Colonic mucosa (tissue), 4 donors: ENCODE measurements at places on chromosomes 2 and 18. TPM values are rescaled to one million over a fixed set of nuclear protein-coding genes. Genes with fewer than 3 reads are reported as not detected.

The AQP12B gene
- total RNA-seq, result 9.6 TPM

The SERPINB10 gene
- not detected for total RNA-seq

DNA sequence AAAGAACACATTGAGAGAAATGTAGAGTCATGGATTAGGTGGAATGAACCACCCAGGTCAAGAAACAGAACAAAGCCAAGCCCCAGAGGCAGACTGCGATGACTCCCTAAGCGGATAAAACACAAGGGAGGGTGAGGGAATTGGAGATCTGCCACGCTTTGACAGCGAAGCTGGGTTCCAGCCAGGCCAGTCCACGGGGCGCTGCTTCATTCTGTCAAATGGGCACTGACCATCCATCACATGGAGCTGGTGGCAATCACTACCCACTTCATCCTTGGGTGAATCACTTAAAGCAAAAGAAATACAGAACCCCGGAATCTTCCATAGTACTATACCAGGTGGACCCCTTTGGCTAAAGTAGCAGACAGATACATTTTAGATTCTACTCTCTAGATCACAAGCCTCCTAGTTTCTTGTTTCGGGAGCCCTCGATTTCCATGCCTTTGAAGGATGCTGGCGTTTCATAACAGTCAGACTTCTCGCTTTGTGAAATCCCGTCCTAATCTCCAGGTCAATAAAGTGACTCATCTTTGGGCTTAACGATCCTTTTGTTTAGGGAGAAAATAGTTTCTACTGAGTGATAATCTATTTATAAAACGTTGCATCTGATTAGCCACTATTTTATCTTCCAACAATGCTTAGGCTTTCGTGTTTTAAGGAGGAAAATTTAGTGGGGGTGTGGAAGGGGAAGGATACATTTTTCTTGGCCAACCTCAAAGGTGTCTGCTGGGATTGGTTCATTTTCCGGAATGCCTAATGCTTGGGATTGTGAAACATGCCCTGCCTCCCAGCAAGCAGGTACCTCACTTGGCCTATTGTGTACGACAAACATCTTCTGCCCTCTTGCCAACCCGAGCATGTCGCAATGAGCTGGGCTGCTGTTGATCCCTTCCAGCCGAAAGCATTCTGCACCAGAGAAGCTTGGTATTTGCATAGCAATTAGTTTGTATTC lies 44.1 kb upstream of the HDAC4 start:
- H3K36me3 ChIP-seq, result no peaks in the 10 kb centered on the region
- DNase-seq, result no peak
- H3K27ac ChIP-seq, result no peak overlapping the region
- no peak overlapping the region for H3K4me3 ChIP-seq
- H3K27me3 ChIP-seq, result peaks cover 10% of the 10 kb centered on the region
- no peaks in the 10 kb centered on the region for H3K4me1 ChIP-seq

DNA sequence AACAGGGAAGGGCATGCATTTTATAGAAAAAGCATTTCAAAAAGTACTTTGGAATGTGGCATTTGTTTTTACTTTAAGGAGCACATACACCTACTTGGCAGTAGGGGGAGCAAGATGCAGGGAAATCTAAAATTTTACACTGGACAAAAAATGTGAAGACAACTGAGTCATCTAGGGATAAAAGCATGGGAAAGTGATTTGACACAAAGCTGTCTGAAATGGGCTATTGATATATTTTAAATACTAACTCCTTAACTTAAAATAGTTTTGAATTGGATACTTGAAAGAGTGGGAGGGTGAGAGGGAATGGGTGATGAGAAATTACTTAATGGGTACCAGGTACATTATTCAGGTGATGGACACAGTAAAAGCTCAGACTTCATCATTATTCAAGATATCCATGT lies 15.8 kb downstream of the TMEM200C start:
- H3K27ac ChIP-seq, result no peak overlapping the region
- no peaks in the 10 kb centered on the region for H3K4me1 ChIP-seq
- no peak overlapping the region for H3K4me3 ChIP-seq
- no peak for DNase-seq
- no peaks in the 10 kb centered on the region for H3K27me3 ChIP-seq
- H3K36me3 ChIP-seq, result no peaks in the 10 kb centered on the region

DNA sequence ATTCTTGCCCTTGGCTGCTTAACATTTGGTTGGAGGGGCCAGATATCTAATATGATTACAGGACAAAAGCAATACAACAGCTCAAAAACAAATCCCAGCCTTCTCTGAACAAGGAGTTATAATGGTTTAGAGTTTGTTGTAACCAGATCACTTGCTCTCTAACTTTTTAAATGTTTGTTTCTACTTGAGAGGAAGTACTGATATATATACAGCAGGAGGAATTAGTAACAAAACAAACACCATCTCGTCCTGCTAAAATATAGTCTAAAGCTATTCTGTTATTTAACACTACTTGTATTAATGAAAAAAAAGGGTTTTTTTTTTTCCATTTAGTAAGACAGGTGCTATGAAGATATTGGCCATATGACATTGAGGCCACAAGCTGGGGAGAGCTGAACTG lies 60.9 kb upstream of the TMEM17 start:
- no peaks in the 10 kb centered on the region for H3K4me1 ChIP-seq
- no peaks in the 10 kb centered on the region for H3K27me3 ChIP-seq
- H3K36me3 ChIP-seq, result no peaks in the 10 kb centered on the region
- no peak overlapping the region for H3K4me3 ChIP-seq
- no peak for DNase-seq
- H3K27ac ChIP-seq, result no peak overlapping the region

The OR6B3 gene
- total RNA-seq, result not detected

- H3K4me1 ChIP-seq, result no peaks in the 10 kb centered on the region
- no peaks in the 10 kb centered on the region for H3K27me3 ChIP-seq
- DNase-seq, result no peak
- no peak overlapping the region for H3K27ac ChIP-seq
Observed at GRCh38 chr2:237581751-237582746, 8.5 kb downstream of the RAB17 start.

The CPLX4 gene
- not detected for total RNA-seq

- DNase-seq, result no peak
- H3K27ac ChIP-seq, result no peak overlapping the region
- no peaks in the 10 kb centered on the region for H3K27me3 ChIP-seq
- H3K36me3 ChIP-seq, result no peaks in the 10 kb centered on the region
Observed at GRCh38 chr2:125746321-125747164, 909.4 kb upstream of the GYPC start.

DNA sequence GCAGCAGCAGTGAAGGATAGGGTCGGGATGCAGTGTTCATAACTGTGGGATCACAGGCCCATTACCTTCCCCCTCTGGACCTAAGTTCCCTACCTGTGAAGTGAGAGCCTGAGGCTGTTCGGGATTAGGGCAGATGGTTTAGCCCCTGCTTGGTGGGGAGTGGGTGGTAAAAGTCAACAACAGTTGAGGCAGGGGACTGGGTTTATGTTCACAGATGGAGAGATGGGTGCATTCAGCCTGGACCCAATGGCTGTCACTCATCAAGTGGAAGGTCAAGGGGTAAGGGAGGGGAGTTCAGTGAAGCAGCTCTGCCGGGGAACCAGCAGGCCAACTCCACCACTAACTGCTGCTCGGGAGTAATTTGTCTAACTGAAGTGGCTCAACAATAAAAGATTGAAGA lies 180.4 kb downstream of the FAM210A start:
- H3K4me1 ChIP-seq, result peaks cover 4% of the 10 kb centered on the region
- no peak for DNase-seq
- H3K36me3 ChIP-seq, result no peaks in the 10 kb centered on the region
- H3K27me3 ChIP-seq, result no peaks in the 10 kb centered on the region

GRCh38 chr2:236935083-236935482 lies 150.6 kb upstream of the COPS8 start:
- DNase-seq, result peak; percentile 14
- no peaks in the 10 kb centered on the region for H3K4me1 ChIP-seq
- no peak overlapping the region for H3K4me3 ChIP-seq
- no peak overlapping the region for H3K27ac ChIP-seq
- no peaks in the 10 kb centered on the region for H3K36me3 ChIP-seq

The MROH2A gene
- not detected for total RNA-seq

GRCh38 chr2:68606759-68607158 lies 36.6 kb upstream of the PROKR1 start:
- no peak overlapping the region for H3K4me3 ChIP-seq
- no peaks in the 10 kb centered on the region for H3K4me1 ChIP-seq
- no peaks in the 10 kb centered on the region for H3K27me3 ChIP-seq
- no peaks in the 10 kb centered on the region for H3K36me3 ChIP-seq
- H3K27ac ChIP-seq, result no peak overlapping the region

GRCh38 chr2:147686365-147686764 lies 158.5 kb upstream of the ACVR2A start:
- no peak overlapping the region for H3K27ac ChIP-seq
- H3K4me3 ChIP-seq, result no peak overlapping the region
- no peaks in the 10 kb centered on the region for H3K27me3 ChIP-seq

- no peak for DNase-seq
- no peaks in the 10 kb centered on the region for H3K4me1 ChIP-seq
- no peaks in the 10 kb centered on the region for H3K36me3 ChIP-seq
- no peak overlapping the region for H3K27ac ChIP-seq
- H3K27me3 ChIP-seq, result no peaks in the 10 kb centered on the region
Observed at GRCh38 chr2:3434654-3435053, 55.2 kb downstream of the TRAPPC12 start.

DNA sequence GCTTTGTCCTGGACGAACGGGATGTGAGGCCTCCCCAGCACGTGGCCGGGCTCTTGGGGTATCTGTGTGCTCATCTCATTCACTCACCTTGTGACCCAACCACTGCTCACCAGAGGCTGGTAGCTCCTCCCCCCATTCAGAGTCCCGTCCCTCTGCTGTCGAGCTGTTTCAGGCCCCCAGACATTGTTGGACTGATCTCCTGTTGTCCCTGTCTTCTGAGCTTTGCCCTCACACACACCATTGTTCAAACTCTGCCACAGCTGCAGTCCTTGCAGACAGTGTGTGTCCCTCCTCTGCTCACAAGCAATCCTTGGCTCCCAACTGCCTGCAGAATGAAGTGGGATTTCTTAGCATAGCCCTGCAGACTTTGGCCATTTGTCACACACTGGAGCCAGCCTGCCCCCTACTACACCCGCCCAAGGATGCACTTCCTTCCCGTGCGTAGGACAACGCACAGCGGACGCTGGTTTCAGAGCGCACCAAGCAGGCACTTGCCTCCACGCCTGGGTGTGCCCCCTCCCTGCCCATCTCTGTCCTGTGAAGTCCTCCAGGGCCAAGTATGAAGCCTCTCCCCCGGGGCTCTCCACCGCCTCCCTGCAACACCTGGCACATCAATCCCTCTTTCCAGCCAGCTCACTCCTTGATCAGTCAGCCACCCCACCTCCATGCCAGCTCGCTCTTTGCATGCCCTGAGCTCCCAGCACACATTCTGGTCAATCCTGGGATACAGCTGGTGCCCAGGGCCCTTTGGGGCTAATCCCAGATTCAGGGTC lies 16.5 kb upstream of the PRLH start:
- H3K27me3 ChIP-seq, result no peaks in the 10 kb centered on the region
- no peak overlapping the region for H3K27ac ChIP-seq
- H3K36me3 ChIP-seq, result peaks cover 4% of the 10 kb centered on the region
- no peaks in the 10 kb centered on the region for H3K4me1 ChIP-seq
- DNase-seq, result no peak

- no peaks in the 10 kb centered on the region for H3K36me3 ChIP-seq
- H3K27me3 ChIP-seq, result no peaks in the 10 kb centered on the region
- peak overlapping the region; percentile 24 for H3K27ac ChIP-seq
- no peaks in the 10 kb centered on the region for H3K4me1 ChIP-seq
- no peak for DNase-seq
Observed at GRCh38 chr18:12086677-12087470, 6.8 kb upstream of the ANKRD62 start.

DNA sequence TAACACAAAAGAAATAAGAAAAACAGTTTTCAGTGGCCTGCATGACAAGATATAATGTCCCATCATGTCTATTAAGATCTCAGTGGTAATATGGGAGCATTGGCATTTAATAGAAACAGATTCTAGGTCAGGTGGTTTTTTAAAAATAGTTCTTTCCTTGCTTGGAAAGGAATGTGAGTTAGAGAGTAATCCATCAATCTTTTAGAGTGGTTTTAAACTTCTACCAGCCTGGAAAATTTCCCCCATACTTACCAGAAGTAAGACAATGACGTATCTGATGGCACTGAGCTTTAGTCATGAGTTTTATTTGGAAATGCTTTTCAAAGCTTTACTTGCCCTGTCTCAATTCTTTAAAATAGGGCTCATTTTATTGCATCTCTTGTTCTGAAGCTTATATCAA lies 441.7 kb upstream of the SMIM21 start:
- no peak for DNase-seq
- H3K36me3 ChIP-seq, result no peaks in the 10 kb centered on the region
- H3K27me3 ChIP-seq, result no peaks in the 10 kb centered on the region
- no peak overlapping the region for H3K27ac ChIP-seq
- H3K4me1 ChIP-seq, result no peaks in the 10 kb centered on the region
- no peak overlapping the region for H3K4me3 ChIP-seq

- no peaks in the 10 kb centered on the region for H3K36me3 ChIP-seq
- no peak overlapping the region for H3K27ac ChIP-seq
- H3K4me1 ChIP-seq, result no peaks in the 10 kb centered on the region
- no peaks in the 10 kb centered on the region for H3K27me3 ChIP-seq
- peak; percentile 12 for DNase-seq
Observed at GRCh38 chr18:75261430-75262223, 51.0 kb downstream of the TSHZ1 start.

The UPP2 gene
- total RNA-seq, result not detected

DNA sequence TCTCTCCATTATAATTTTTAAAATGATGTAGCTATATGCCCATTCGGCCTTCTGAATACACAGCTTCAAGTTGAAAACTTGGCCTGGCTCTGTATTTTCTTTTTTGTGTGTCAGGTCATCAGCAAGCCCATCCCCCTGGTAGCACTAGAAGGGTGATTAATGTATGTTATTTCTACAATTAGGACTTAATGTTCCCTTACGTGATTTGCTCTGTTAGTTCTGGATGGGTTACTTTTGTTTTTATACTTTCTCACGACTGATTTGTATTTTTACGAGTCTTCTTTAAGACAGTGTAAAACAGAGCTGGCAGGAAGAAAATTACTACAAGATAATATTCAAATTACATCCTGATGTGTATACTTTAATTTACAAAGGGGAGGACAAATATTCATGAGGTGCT lies 88.4 kb upstream of the RGPD4 start:
- no peaks in the 10 kb centered on the region for H3K4me1 ChIP-seq
- no peak overlapping the region for H3K27ac ChIP-seq
- H3K36me3 ChIP-seq, result no peaks in the 10 kb centered on the region
- H3K27me3 ChIP-seq, result no peaks in the 10 kb centered on the region

The DSEL gene
- total RNA-seq, result 0.72 TPM

DNA sequence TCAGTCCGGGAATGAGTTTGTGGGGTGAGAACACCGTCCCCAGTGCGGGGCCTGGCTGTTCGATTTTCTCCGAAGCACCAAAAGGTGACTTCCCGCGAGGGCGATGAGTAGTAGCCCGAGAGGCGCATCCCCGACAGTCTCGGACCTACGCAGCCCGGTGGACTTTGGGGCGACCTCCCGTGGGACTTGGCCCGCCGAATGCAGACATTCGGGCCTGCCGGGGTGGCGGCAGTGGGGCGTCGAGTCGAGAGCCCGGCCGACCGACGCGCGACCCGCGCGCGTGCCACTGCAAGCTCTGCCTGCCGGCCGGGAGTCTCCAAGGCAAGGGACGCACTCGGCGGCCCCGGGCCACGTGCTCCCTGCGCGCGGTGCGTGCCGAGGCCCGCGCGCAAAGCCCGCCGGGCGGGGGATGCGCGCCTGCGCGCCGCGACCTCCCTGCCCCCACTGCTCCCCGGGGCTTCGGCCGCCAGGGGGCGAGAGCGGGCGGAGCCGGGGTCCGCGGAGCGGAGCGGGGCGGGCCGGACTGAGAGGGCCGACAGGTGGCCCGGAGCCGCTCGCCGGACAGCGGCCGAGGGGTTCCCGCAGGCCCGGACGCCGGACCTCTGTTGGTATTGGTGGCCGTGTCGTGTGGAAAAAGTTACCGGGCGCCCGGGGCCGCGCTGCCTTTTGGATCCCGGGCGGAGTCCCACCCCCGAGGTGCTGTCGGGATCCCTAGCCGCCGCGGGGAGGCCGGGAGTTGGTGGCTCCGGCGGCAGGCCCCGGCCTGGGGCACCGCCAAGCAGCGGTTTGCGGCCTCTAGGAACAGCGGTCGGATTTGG lies 1.9 kb downstream of the PTMA start:
- H3K27me3 ChIP-seq, result no peaks in the 10 kb centered on the region
- H3K4me3 ChIP-seq, result peak overlapping the region; percentile 91
- peak; percentile 84 for DNase-seq
